ENCODE measurements at places on chromosomes 3 and 15.

GRCh38 chr3:168678730-168679129, 583.0 kb upstream of the GOLIM4 start:
- no peak for DNase-seq

- no peak for DNase-seq
Measured at GRCh38 chr15:45645026-45645980, 10.5 kb downstream of the SQOR start.

DNA sequence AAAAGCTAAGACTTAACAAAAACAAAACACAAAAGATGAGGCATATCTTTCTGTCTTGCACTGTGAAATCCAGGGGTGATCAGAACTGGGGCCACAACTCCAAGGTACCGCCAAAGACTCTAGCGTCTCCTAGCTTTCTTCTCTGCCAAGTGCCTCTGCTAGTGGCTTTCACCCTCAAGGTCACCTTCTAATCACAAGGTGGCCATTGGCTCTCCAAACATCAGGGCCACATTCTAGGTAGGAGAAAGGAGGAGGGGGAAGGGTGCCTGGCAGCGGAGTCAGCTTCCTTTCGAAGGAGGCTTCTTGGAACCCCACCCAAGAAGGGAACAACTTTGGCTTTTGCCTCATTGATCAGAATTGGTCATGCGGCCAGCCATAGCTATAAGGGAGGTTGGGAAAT, 168.8 kb upstream of the SMAD3 start:
- DNase-seq, result no peak

DNA sequence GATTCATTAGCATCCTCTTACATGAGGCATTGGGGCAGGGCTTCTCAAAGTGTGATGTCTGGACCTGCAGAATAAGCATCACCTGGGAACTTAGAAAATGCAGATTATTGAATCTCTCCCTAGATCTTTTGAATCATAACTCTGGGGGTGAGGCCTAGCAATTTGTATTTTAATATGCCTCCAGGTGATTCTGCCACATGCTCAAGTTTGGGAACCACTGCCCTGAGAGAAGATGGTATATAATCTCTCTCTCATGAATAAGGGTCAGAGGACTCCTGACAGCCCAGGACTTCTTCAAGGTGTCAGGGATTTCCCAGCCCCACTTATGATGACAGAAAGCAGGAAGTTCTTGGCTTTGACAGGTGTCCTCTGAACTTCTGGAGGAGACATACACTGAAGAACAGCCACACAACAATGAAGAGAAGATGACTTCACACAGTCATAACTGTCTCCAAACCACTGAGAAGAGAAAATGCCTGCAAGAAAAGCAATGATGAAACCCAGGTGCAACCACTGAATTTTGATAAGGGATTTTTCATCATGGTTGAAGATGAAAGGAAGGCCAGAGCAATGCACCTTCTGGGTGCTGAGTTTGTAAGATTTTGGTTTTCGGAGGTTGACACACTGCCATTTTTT, 211.9 kb upstream of the MRPL3 start:
- no peak for DNase-seq

GRCh38 chr15:94582368-94582767, 351.0 kb downstream of the MCTP2 start:
- no peak for DNase-seq

- DNase-seq, result no peak
Measured at GRCh38 chr3:126446791-126447190, 28.9 kb downstream of the ZXDC start.

GRCh38 chr15:51577636-51578304, 44.8 kb downstream of the DMXL2 start:
- no peak for DNase-seq

DNA sequence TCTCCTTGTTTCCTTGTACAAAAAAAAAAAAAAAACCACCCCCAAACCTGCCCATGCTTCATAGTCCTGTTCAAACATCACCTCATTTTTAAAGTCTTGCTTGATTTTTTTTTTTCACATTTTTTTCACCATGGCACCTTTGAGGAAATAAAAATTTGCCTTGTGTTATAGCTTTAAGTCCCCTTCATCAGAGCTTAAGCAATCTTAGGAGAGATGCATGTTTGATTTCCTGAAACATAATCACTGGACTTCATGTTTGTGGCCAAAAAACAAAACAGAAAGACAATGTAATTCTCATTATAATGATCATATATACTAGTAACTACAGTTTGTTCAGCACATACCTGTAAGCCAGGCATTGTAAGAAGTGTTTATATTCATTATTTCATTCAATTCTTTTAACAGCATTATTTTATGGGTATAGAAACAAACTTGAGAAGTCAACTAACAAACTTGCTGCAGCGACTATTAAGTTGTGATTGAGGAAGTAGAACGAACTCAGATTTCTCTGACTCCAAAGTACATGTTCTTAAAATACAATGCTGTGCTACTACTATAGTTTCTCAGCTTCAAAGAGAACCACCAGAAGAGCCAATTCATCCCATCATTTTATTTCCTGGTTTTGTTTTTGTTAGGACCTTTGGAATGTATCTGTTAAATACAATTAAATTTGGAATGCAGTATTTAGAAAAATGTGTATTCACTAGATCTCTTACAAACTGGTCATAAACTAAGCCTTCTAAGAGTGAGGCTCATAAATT, 203.8 kb downstream of the TCF12 start:
- DNase-seq, result no peak

DNA sequence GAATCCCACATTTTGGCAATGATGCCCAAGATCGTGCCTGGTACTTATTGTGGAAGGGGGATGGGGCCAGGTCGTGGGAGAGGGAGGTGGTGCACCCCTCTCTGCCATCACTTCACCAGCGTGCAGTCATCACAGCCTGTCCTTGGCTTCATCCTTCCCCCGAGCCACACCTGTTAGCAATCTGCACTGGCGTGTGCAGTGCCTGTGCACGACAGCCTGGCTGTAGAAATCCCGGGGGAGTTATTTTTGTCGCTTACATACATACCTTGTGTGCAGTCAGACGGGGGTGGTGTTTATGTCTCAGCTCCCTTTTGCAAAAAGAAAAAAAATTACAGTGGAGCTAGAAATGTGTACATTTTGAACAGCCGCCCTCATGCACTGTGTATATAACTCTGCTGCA, 216.0 kb downstream of the TLE3 start:
- DNase-seq, result no peak

DNA sequence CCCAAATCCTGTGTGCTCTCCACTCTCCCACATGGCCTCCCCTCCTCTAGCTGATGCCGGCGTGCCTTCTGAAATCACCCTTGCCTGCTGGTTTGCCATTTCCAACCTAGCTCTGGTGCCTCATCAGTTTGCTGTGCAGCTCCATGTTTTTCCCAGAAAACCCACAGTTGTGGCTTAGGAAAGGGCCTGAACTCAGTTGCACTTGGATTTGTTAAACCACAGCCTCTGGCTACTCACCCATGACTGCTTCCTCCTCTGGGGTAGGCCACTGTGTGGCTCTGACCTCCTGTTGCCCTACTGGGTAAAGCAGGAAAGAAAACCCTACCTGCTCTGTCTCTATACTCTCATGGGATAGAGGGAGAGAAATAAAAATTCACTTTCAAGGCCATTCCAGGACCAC, 97.3 kb downstream of the DAPK2 start:
- no peak for DNase-seq

GRCh38 chr15:51328926-51329325, 9.5 kb downstream of the CYP19A1 start:
- no peak for DNase-seq

GRCh38 chr3:54983266-54984099, 55.6 kb upstream of the LRTM1 start:
- no peak for DNase-seq

DNA sequence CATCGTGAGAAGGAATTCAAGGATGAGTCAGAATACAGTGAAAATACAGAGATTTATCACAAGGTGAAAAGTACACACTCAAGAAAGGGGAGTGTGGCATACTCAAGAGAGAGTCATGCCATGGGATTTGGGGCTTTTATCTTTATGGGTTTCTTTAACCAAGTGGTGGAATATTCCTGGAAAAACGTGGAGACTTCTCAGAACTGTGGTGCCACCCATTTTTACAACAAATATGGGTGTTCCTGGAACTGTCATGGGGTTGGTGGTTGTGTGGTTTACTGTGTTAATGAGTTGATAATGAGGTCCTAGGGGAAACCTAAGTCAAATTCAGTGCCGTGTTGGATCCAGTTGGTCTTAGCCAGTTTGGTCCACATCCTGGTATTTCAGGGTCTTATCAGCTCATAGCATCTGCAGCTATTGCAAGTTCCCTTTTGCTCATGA, 497.2 kb downstream of the GABRG3 start:
- DNase-seq, result no peak

DNA sequence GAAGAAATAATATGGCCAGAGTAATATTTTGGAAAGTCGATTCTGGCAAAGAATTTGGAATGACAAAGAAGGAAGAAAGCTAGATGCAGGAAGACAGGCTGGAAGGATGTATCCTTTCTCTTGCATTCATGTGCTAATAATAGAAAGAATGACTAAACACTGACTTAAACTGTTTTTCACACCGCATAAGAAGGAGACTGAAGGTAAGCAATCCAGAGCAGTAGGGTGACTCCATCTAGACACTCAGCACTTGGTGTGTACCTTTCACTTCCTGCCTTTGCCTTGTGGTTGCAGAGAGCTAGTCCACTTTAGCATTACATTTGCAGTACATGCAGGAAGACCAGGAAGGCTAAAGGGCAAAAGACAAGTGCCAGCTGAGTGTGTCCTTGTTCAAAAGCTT, 234.6 kb downstream of the RBMS3 start:
- no peak for DNase-seq

- DNase-seq, result no peak
Measured at GRCh38 chr3:29554566-29554965, 273.7 kb downstream of the RBMS3 start.

- DNase-seq, result no peak
Measured at GRCh38 chr3:11381141-11381540, 108.9 kb downstream of the ATG7 start.

DNA sequence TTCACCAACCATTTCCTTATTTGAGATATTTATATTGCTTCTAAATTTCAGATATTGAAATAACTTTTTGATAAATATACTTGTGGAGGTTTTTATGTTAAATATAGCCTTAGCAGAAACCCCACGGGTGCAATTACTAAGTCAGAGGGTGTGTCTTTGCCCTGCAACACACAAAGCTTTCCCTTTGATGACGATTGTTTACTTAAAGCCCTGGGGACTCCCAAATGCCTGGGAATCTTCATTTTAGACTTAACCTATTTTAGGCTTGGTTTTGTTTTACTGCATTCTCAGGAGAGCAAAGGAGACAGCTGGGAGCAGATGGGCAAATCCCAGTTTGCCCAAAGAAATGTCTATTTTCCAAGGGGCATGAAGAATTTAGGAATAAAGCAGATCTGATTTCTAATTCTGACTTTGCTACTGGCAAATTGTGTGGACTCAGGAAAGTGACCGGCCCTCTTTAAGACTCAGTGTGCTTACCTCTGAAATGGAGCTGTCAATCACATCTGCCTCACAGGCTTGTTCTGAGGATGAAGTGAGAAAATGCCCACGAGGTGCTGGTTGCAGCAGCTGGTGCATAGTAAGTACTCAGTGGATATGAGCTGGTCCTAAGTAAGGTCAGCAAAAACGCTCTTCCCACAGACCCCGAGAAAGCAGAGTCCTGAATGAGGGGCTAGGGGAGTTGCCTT, 49.3 kb upstream of the CA12 start:
- DNase-seq, result no peak

DNA sequence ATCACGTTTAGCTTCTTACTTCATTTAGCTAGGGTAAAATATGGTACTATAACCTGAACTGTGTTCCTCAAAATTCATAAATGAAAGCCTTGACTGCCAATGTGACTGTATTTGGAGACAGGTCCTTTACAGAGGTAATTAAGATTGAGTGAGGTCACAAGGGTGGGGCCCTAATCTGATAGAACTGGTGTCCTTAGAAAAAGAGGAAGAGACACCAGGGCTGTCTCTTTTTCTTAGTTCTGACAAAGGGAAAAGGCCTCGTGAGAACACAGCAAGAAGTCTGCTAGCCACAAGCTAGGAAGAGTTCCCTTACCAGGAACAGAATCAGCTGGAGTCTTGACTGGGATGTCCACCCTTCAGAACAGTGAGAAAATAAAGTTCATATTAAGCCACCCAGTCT, 162.7 kb downstream of the GMNC start:
- DNase-seq, result no peak

DNA sequence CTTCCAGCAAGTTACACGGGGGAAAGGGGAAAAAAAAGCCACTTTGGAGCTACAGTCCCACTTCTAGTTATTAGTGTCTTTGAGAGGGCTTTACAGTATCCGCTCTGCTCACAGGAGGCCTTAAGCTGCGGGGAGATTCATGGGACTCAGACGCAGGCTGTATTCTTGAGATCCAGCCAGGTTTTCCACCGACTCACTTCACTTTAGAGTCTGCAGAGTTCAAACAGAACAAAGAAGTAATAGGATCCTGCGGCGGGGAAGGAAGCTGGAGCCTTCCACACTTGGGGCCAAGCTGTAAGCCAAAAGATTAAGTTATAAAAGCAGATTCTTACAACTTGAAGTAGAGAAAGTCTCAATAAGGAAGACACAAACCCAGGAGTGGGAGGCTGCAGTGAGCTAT, 60.2 kb upstream of the FAM174B start:
- DNase-seq, result no peak

DNA sequence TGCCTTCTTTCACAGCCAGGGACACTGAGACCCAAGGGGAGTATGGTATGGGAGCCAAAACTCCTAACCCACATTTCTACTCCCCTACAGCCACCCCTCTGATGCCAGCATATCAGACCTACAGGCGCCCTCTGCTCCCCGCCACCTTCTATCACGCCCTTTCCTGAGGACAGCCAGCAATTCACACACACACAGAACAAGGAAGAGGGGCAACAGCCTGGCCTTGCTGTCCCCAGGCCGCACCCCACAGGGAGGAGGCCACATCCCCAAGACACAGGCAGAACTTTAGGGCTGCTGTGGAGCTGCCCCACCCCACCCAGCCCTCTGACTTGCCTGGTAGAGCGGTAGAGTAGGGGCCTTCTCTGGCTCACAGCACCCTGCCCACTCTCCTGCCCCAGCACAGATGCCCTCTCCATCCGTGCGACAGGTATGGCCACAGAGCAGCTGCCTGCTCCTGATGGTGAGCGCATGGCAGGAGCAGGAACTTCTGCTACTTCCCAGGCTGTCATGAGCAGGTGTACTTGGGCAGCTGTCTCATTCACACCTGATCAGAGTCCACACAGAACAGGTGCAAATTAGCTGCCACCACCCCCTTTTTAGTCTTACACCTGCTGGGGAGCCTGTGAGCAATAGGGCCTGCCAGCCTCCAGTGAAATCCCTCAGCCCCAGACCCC, 33.4 kb downstream of the CCDC33 start:
- no peak for DNase-seq

- DNase-seq, result no peak
Measured at GRCh38 chr3:139173372-139174108, 128.8 kb upstream of the PRR23C start.

GRCh38 chr3:140902791-140903190, 38.8 kb upstream of the SLC25A36 start:
- no peak for DNase-seq
